Chondrocyte (in vitro differentiated cells): ENCODE measurements at places on chromosomes 6 and 20. TPM values are rescaled to one million over a fixed set of nuclear protein-coding genes. Genes with fewer than 3 reads are reported as not detected.

DNA sequence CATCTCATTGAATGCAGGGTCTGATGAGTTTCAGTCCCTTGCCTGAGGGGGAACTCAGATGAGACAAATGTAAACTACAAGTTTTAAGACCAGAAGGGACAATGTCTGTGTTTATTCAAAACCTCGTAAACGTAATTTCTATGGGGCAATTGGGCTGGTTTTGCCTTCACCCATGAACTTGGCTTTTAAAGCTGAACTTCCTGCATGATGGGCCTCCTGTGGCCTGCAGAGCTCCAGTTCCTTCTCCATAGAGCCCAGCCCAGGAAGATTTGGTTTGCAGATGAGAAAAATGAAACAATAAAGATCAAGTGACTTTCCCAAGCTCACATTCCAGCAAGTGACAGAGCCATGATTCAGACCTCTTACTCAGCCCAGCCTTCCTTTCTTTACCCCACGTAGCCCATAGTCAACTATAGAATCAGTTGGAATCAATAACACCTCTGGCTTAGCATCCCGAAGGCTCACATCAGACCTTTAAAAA lies 612.3 kb downstream of the UTRN start:
- H3K4me3 ChIP-seq: no peak overlapping the region
- DNase-seq: no peak
- H3K27ac ChIP-seq: peak overlapping the region; percentile 14

The FAM184A gene
- total RNA-seq: 0.52 to 0.68 TPM (median 0.56 TPM) in 3 replicates

- H3K27ac ChIP-seq: peak overlapping the region; percentile 98
- peaks cover 3% of the 10 kb centered on the region for H3K36me3 ChIP-seq
- H3K4me3 ChIP-seq: peak overlapping the region; percentile 97
- no peaks in the 10 kb centered on the region for H3K27me3 ChIP-seq
- no peak for DNase-seq
Observed at GRCh38 chr6:25991785-25992412, 29.3 kb downstream of the TRIM38 start.

The WFDC2 gene
- total RNA-seq: not detected in 3 replicates

GRCh38 chr6:55023230-55023629 lies 151.1 kb upstream of the HCRTR2 start:
- peaks cover 2% of the 10 kb centered on the region for H3K36me3 ChIP-seq
- H3K4me3 ChIP-seq: no peak overlapping the region

DNA sequence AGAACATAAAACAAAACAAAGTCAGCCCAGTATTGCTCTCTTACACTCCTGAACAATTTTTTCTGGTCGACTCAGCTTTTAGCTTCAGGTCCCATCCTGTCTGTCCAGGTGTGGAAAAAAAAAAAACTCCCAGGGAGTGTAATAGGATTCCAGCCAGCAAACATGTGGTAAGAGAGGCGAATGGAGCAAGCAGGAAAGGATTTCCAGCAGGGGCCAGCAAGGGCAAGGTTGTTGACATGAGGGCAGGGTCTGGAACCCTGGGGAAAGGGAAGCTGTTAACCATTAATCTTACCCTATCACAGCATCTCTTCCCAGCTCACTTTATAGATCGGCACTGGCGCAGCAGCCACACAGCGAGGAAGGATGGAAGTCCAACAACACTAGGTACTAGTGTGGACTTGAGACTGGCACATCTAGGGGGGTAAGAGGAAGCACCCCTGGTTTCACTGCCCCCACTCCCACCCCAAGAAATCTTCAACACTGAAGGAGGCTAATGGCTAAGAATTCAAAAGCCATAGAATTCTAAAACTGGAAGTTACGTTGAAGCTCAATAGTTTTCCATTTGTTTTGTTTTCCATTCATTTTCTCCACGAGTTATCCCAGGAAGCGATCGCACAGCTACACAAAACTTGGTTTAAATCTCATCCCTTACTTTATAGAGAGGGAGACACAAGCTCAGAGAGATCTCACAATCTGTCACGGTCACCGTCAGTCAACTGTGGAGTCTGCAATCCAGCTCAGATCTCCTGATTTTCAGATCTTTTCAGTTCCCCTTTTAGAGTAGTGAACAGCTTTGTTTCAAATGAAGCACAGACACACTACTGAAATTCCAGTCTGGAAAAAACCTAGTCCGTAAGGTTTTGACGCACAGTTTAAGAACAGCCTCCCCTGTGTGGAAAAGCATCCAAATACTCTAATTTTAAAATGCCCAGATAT lies 53.3 kb downstream of the SLC22A23 start:
- H3K27me3 ChIP-seq: no peaks in the 10 kb centered on the region
- peak overlapping the region; percentile 14 for H3K27ac ChIP-seq
- DNase-seq: no peak
- H3K36me3 ChIP-seq: peaks cover 7% of the 10 kb centered on the region
- H3K4me3 ChIP-seq: no peak overlapping the region

DNA sequence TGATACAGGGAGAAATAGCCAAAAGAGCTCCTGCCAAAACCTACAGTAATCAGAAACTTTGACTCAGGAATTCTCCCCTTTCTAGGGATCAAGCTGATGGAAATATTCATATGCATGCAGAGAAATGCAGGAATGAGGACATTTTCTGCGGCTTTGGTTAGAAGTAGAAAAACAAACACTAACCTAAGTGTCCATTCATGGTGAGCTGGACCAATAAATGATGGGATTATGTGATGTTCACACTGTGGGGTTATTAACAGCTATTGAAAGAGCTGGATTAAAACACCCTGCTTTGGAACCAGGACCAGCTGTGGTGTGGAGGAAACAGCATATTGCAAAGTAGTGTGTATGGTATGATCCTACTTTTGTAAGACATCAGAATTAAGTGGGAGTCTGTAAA lies 143.1 kb downstream of the SYCP2 start:
- no peak overlapping the region for H3K4me3 ChIP-seq
- H3K36me3 ChIP-seq: no peaks in the 10 kb centered on the region
- H3K27me3 ChIP-seq: peaks cover 30% of the 10 kb centered on the region
- no peak overlapping the region for H3K27ac ChIP-seq
- H3K4me1 ChIP-seq: no peaks in the 10 kb centered on the region
- DNase-seq: no peak

DNA sequence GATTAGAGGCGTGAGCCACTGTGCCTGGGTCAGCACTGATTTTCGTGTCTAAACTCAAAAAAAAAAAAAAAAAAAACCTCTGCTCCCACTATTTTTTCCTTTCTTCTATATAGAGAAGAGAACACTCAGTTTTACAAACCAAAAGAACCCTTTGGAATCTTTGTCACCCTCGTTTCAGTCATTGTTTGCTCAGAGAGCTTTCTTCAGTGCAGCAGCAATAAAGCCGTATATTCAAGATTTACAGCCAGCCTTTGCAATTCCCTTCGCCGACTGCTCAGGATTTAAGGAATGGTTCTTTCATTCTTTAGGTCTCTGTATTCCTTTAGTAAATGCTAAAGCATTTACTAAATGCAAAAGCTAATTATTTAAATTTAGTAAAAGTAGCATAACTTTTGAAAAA lies 20.1 kb downstream of the RIOK1 start:
- H3K4me3 ChIP-seq: no peak overlapping the region
- DNase-seq: no peak
- no peak overlapping the region for H3K27ac ChIP-seq
- H3K27me3 ChIP-seq: no peaks in the 10 kb centered on the region
- H3K36me3 ChIP-seq: peaks cover 38% of the 10 kb centered on the region

The MYCT1 gene
- not detected in 3 replicates for total RNA-seq

- H3K36me3 ChIP-seq: no peaks in the 10 kb centered on the region
- no peak for DNase-seq
- no peak overlapping the region for H3K27ac ChIP-seq
- H3K4me1 ChIP-seq: peaks cover 10% of the 10 kb centered on the region
- peak overlapping the region; percentile 56 for H3K4me3 ChIP-seq
Observed at GRCh38 chr6:119077643-119078375, 655 bp downstream of the FAM184A start.

DNA sequence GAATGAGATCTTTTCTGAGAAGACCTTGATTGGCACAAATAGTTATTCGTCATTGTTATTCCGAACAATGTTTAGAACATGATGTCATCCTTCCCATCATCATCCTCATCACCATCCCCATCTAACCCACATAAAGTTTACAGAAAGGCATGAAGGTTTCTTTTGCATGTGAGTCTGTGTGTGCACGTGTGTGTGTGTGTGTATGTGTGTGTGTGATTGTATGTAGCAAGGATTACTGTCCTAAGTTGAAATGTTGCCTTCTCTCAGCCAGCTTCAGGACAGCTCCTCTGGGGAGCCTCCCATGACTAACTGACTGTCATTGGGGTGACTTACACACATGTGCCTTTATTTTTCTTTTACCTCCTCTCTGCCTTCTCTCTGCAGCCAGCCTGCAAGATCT lies 113.5 kb downstream of the SLC22A3 start:
- peak overlapping the region; percentile 81 for H3K27ac ChIP-seq
- peaks cover 20% of the 10 kb centered on the region for H3K4me1 ChIP-seq
- H3K4me3 ChIP-seq: no peak overlapping the region
- no peaks in the 10 kb centered on the region for H3K27me3 ChIP-seq
- no peak for DNase-seq

The BACH2 gene
- total RNA-seq: 7.8 to 10.5 TPM (median 8.3 TPM) in 3 replicates

DNA sequence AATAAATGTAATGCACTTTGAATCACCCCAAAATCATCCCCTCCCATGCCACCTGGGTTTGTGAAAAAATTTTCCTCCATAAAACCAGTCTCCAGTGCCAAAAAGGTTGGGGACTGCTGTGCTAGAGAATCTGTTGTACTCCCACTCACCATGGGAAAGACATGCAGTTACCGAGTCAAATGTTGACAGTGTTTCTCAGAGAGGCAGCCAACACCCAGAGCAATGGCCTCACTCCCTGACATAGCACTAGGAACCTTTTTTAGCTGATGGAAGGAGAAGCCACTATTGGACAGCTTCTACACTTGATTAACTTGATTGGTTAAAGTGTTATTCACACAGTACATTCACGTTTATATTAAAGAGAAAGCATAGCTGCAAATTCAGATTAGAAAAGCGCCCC lies 59.8 kb upstream of the MANEA start:
- peaks cover 22% of the 10 kb centered on the region for H3K27me3 ChIP-seq
- H3K36me3 ChIP-seq: no peaks in the 10 kb centered on the region
- no peaks in the 10 kb centered on the region for H3K4me1 ChIP-seq

The SNAP25 gene
- total RNA-seq: 0.46 to 0.65 TPM (median 0.60 TPM) in 3 replicates

- peaks cover 2% of the 10 kb centered on the region for H3K36me3 ChIP-seq
- peaks cover 79% of the 10 kb centered on the region for H3K27me3 ChIP-seq
- no peak overlapping the region for H3K4me3 ChIP-seq
- peaks cover 35% of the 10 kb centered on the region for H3K4me1 ChIP-seq
Observed at GRCh38 chr20:21507400-21508229, 6.2 kb downstream of the NKX2-2 start.
